ENCODE measurements at places on chromosomes 2 and 18. TPM values are rescaled to one million over a fixed set of nuclear protein-coding genes. Genes with fewer than 3 reads are reported as not detected.
A peak's percentile ranks its signal among the peaks of the same experiment; 100 is the strongest.

GRCh38 chr2:43044093-43044681 is 182.2 kb downstream of the ZFP36L2 start:
- DNase-seq = no peak

ZSWIM2 gene
- 0.16 TPM for total RNA-seq

- DNase-seq = no peak
These were observed 113.0 kb downstream of the QPCT start for GRCh38 chr2:37457401-37457901.

DNA sequence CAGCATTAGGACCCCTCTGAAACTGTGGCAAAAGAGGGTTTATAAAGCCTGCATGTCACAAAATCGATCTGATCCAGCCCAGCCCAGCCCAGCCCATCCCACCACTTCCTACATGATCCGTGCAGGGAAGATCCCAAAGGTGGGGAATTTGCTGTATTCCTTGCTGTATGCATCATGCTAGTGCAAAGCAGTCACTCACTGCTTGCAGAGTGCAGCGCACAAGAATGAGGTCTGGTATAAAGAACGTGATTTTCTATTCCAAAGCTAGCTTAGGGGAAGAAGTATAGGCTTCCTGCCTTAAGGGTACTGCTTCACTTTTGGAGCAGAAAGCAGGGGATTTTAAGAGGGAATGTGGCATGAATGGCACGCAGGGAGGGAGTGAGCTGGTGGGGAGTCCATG is 18.9 kb upstream of the SERPINB11 start:
- DNase-seq = no peak

- DNase-seq = no peak
These were observed 38.3 kb downstream of the SLC40A1 start for GRCh38 chr2:189542145-189542882.

AKAIN1 gene
- total RNA-seq = not detected

INHA gene
- total RNA-seq = 0.48 TPM

DNA sequence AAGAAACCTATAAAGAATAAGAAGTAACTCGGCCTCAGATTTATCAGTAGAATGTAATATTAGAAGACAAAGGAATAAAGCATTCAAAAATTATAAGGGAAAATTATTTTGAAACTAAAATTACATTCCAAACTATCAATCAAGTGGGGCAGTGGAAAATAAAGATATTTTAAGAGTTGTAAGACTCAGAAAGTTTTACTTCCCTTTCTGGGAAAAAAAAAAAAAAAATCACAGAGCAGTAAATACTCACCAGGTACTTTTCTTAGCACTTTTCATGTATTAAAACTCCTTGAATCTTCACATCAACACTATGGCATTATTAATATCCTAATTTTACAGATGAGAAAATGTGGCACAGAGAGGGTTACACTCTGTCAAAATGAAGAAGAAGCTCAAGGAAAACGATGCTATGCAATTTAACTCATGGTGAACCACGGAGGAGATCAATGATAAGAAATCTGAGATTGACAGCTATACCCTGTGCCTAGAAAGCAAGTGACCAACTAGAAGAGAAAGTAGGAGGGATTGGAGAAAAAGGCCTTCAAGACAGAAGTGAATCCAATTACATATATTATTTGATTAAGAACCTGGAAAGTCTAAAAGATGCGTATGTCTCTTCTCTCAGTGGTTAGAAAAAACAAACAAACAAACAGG is 238.9 kb upstream of the ID2 start:
- DNase-seq = no peak

IFIH1 gene
- total RNA-seq = 5.1 TPM

STON1 gene
- total RNA-seq = 3.2 TPM

- peak; percentile 79 for DNase-seq
These were observed 28.0 kb downstream of the SH2D6 start for GRCh38 chr2:85446296-85447221.

DNA sequence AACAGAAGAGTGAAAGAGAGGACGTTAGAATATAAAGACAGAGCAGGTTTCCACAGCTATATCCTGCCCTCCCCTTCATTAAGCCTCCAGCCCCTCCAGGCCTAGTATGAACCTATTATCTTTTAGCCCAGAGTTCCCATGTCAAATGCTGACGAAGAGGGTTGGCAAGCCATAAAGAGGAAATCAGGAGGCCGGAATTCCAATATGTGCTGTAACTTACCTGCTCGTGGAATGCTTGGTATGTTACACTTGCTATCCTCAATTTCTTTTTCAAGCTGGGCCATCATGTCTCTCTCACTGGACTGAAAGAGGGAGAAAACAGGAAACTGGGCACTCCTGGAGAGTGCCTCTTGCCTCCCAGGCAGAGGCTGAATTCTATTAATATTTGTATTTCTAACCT is 264.1 kb downstream of the TRIB2 start:
- DNase-seq = no peak

GRCh38 chr18:39574897-39575296 is 2009.3 kb upstream of the CELF4 start:
- no peak for DNase-seq

DNA sequence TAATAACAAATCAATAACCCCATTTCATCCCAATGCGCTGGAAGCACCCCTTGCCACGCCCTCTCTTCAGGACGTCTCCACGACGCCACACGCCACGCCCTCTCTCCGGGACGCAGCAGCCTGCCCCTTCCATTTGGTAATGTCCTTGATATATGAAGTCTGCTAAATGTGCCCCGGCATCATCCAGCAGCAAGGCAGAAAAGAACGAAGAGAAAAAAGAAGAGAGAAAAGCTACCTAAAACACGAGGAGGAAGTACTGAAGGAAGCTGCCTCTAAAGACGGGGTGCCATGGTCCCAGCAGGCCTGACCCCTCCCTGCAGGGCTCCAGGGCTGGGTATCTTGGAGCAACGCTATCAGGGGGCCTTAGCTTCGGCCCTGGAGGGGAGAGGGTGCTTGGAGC is 41.8 kb downstream of the CNGA3 start:
- no peak for DNase-seq

GRCh38 chr2:197136452-197136851 is 174.1 kb downstream of the ANKRD44 start:
- DNase-seq = no peak

- no peak for DNase-seq
These were observed 317.8 kb downstream of the MBD2 start for GRCh38 chr18:53906681-53907080.

ZNF521 gene
- 27.2 TPM for total RNA-seq

DNA sequence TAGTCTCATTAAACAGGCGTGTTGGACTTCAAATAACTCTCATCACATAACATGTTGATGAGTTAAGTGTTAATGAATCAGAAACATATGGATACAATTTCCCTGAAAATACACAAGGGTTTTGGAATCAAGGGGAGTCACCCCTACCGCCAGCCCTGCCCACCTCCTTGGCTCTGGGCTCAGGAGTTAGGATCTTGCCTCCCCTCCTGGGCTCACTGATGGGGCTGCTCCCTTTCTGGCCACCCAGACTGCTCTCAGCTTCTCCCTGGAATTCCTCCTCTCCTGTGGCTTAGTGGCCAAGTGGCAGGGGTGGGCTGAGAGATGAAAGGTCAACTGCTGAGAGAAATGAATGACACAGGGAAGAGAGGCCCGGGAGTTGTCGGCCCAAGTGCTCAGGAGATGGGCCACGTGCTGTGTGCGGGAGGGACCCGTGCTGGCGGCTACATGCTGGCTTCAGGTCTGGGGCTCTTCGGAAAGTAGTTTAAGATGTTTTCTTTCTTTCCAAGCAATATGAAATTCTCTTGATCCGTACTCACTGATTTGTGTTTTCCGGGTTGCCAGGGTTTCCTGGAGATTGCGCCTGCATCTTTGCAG is 55.8 kb upstream of the TNP1 start:
- DNase-seq = no peak

DNA sequence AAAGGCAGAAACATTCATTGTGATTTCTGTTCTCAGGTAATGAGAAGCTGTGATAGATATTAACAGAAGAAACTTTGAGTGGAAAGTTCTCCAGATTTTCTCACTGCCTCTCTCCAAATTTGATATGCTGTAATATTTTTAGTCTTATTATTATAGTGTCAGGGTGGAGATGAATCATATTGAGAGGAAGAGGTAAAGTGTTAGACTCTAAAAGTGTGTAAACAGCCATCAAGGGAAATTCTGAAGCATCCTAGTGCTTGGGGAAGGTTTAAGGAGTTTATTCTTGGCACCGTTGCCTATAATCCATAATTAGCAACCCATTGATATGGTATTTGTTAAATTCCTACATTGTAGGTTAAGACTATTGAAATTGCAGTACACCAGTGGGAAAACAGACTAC is 104.7 kb upstream of the NABP1 start:
- no peak for DNase-seq

DNA sequence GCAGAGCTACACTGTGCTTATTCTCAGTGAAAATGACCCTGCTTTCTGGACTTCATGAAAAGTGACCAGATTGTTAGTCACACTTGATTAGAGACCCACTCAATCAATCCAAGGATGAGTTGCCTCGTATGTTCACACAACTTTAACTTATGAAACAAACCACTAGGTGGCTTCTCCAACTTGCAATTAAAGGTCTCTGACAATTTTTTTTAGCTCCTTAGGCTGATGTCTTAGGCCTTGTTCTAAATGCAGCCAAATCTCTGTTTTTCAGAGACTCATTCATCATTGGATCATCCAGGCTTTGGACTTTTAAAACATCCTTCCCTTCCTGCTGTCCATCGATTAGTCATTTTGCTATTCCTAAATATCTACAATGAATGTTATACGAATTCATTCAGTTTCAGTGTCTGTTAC is 63.4 kb downstream of the MREG start:
- DNase-seq = peak; percentile 68

NOP58 gene
- 60.8 TPM for total RNA-seq

TMEM185B gene
- total RNA-seq = 27.6 TPM

PNKD gene
- total RNA-seq = 37.8 TPM

- DNase-seq = no peak
These were observed 219.8 kb downstream of the KLHL29 start for GRCh38 chr2:23604731-23605130.

DNA sequence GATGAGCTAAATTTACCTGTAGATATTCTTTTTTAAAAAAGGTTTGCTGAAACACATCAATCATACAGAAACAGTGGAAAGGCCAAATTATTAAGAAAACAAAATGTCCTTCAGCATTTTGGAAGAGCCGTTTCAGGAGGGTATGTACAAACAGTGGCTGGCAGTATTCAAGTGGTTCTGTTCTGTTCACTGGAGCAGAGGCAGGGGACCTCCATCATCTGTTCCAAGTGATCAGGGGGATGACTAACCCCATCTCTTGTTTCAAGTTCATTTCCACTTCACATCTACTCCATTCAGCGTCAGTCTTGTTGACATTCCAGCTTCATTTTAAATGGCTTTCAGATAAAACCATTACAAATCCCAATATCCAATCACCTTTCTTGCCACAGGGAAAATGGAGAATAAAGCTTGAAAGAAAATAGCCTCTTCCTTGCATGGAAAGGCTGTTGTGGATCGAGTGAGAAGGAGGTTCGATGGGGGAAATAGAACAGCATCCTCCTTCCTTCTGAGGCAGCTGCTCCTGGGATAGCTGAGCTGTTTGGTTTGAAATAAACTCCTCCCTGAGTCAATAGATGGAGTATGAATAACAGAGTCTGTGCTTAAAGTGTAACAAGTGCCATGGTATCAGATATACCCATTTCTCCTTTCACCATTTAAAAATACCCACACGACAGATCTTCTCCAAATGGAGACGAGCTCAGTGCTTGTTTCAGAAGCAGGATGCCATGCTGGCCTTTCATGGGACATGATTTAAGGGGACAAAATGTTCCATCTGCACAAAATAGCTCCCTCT is 63.7 kb upstream of the OTOF start:
- DNase-seq = no peak

DNA sequence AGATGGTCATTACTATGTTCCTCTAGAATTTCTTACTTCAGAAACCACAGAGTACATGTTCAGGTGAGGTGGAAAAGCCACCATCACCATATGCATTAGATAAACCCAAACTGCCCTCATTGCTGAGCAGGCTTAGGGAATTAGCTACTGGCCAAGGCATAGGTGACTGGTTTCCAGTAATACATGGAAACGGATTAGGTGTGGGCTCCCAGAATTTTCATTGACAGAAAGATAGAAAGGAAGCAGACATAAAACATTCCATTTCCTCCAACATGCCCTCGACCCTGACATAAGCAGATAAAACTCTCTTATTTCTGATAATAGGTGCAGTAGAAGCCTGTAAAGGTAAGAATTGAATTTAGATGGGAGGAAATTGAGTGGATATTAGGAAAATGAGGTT is 1466.1 kb downstream of the SUCLG1 start:
- DNase-seq = no peak

BOLL gene
- 0.16 TPM for total RNA-seq

RNF152 gene
- 2.9 TPM for total RNA-seq

- no peak for DNase-seq
These were observed 193.4 kb downstream of the NBAS start for GRCh38 chr2:15367715-15368114.

GKN1 gene
- total RNA-seq = not detected

- no peak for DNase-seq
These were observed at the start of gene ERMN for GRCh38 chr2:157325786-157326185. ERMN (minus strand) TSS chr2:157325824; CDS start chr2:157325642, 182 bp downstream.

MOB1A gene
- total RNA-seq = 96.9 TPM

- no peak for DNase-seq
These were observed 256.6 kb upstream of the NT5C1B start for GRCh38 chr2:18845854-18846445.

DNA sequence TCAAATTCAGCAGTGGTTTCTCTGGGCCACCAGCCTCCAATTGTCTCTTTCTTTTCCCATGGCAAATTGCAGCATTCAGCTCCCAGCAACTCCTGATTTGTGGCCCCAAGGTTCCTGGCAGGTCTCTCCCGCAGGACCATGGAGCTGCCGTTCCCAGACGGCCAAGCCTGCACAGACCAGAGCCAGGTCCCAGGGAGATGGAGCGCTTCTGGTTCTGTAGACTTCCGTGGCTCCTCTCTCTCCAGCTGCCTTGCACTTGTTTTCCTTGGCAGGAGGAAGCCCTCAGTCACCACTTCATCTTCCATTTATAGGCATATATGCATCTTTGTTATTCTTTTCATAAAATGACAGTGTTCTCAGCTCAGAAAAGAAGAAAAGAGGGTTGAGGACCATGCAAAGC is 21.7 kb downstream of the TNP1 start:
- DNase-seq = peak; percentile 11

DNA sequence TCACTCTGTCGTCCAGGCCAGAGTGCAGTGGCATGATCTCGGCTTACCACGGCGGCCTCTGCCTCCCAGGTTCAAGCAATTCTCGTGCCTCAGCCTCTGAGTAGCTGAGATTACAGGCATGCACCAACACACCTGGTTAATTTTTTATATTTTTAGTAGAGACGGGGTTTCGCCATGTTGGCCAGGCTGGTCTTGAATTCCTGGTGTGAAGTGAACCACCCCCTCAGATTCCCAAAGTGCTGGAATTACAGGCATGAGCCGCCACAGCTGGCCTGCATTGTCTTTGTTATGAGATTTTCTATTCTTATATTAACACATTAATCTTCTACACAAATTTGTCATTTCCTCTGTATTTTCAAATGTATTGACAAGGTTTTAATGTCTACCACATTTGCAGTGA is 75.2 kb downstream of the SEPTIN10 start:
- DNase-seq = peak; percentile 11

DNA sequence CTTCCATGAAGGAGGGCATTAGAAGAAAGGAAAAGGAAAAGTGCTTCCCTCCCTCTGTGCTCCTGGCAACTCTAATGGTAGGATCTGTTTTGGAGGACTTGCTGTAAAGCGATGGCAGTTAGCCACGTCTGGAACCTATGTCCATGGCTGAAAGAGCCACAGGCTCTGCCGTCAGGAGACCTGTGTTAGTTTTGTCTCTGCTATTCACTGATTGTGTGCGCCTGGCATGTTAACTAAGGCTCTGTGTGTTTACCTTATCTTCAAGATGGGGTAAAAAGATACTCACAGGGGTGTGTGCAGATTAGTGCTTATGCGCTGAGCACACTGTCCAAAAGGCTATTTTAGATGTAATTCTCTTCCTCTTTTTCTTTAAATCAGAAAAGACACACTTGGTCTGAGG is 109.8 kb upstream of the LTBP1 start:
- DNase-seq = no peak

Measured in myocyte (in vitro differentiated cells).